GM06990 (cell line): ENCODE measurements at places on chromosomes 2 and 18.

- no peak for DNase-seq
These were observed 69.1 kb downstream of the TACR1 start for GRCh38 chr2:75130171-75130570.

DNA sequence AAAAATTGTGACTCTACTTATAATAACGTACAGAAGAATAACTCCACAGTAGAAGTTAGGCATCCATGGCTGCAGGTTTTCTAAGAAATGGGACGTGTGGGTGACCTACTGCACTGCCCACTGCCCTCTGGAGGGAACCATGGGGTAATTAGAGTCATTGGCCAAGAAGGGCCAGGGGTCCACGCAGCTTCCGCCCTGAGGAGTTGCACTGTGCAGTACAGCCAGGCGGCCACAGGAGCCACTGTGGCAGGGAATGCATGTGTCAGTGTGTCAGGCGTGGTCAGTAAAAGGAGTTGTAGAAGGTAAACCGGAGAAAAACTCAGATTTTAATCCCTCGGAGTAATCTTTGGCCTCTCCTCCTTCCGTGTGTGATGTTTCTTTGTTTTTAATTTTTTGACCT lies 24.8 kb downstream of the NCK2 start:
- no peak for DNase-seq

DNA sequence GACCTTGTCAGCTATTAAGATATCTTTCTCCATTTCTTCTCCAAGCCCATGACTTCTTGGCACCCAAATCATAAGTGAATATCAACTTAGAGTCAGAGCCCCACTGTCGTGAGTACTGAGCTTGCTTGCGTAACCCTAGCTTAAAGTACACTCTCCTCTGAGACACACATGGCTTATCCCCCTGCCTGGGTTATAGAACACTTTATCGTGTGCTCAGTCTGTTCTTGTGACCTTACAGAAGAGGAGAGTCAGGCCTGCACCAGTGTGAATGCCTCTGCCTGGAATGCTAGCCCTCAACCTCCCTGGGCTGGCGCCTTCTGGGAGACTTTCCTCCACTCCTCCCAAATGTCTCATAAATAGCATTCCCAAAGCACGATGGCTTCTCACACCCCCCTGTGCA lies 79.3 kb downstream of the CEP192 start:
- no peak for DNase-seq

- no peak for DNase-seq
These were observed 47.8 kb upstream of the FOSL2 start for GRCh38 chr2:28344756-28345373.

- DNase-seq: no peak
These were observed 148.0 kb downstream of the HDAC4 start for GRCh38 chr2:239252801-239253200.

DNA sequence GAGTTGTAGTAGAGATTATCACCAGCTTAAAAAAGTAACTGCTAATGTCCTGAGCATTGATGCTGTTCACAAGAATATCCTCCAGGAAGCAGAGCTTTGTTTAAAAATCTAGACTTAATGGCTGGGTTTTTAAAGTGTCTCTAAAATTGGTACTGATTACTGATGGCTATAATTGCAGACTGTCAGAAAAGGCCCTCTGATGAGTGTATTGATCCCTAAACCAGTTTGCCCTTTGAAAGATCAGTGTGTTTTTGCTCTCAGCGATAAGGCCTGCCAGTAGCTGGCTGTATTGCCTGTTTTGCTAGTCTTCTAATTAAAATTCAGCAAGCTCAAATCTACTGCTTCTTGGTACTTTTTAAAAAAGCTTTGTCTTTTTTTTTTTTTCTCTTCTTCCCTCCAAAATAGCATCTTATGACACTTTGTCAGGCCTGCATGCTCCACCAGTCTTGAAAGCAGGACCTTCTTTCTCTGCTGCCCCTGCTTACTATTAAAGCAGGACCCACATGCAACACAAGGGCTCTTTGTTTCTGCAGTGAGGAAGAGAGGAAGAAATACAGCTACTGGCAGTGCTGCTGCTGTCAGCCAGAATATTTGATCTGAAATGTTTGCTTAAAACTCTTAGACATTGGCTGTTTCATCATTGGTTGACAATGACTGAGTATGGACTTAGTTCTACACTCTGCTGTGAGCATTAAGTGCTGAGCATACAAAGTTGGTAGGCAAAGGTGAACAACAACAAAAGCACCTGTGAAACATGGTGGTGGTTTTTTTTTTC lies 1.8 kb downstream of the SEC11C start:
- no peak for DNase-seq

GRCh38 chr2:21277068-21278056 lies 153.6 kb downstream of the TDRD15 start:
- no peak for DNase-seq

- DNase-seq: no peak
These were observed at the start of gene HOXD1 for GRCh38 chr2:176187899-176188773. HOXD1 (plus strand) TSS chr2:176188668; CDS start chr2:176188802, 134 bp downstream.

DNA sequence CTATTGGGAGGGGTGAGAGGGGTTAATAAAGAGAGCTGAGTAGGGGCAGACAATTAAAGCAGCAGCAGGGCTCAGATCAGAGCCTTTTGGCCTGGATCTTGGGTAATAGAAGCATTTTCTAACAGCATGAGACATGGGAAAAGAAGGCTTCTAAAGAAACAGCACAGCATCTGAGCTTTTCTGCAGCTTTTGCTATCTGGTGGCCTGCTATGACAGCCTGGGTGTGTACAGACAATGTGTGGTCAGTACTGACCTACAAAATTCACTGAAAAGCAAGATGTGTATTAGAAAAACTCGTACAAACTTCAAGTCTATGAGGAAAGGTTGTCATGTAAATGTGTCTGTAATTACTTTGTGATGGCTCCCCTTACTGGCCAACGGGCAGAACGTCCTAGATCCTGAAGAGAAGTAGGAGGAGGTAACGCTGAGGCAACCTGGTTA lies 95.6 kb downstream of the GALNT3 start:
- no peak for DNase-seq

GRCh38 chr2:158717366-158718195 lies 77.5 kb upstream of the DAPL1 start:
- DNase-seq: no peak

DNA sequence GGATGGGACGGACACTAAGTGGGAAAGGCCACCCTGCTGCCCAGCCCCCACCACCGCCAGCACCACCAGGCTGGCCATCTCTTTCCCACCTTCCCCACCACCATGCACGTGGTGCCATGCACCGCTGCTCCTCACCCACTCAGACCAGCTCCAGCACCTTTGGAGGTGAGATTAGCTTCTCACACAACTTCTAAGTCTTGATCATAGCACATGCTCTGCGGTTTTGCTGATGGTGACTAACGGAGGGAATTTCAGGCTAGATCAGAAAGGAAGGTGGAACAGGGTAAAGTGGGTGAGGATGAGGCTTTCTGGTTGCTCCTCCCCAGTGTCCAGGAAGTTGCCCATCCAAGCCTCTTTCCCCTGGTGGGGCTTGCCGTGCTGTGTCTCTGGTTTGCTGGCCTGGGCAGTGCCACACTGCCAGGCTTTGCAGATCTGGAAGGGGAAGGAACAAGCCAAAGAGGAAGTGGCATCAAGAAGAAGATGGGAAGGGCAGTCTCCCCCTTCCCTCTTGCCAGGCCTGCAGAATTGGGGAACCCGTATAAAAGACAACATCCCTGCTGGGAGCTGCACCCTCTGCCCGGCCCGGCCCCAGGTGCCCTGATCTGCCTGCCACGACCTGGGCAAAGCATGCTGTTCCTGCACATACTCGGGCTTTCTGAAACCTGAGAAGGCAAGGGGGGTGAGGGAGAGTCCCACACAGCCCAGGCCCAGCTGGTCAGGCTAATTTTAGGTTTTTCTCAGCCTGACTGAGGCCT lies 44.3 kb upstream of the CAB39 start:
- peak; percentile 82 for DNase-seq

- no peak for DNase-seq
These were observed 23.8 kb upstream of the SNTG2 start for GRCh38 chr2:926896-927295.

- no peak for DNase-seq
These were observed 10.3 kb downstream of the PECR start for GRCh38 chr2:216071111-216071851.

DNA sequence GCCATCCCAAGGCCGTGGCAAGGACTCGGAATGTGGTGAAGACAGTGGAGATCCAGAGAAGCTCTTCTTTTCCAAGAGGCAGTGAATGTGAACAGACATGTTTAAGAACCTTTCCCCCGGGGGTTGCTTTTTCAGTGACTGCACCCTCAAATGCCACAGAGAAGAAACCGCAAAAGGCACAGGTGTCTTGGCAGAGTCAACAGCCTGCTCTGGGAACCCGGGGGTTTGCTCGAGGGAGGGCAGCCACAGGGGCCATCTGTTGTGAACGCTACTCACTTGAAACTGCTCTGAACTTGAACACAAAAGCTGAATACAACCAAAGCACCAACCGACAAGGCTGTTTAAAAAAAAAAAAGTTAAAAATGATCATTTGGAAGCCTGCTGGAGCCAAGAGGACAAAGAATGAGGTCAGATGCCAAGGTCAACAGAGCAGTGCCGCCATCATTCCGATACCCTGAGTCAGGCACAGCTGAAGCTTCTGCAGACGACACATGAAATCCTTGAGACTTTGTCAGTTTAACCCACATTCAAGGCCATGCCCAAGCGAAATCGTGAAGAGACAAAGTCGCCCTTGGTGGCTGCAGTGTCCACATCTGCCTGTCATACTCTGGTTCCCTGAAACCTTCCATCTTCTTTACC lies 47.4 kb downstream of the PSMG2 start:
- DNase-seq: peak; percentile 49

GRCh38 chr18:44823782-44824181 lies 143.1 kb downstream of the SETBP1 start:
- DNase-seq: no peak

GRCh38 chr2:217732992-217733391 lies 269.8 kb downstream of the TNS1 start:
- no peak for DNase-seq

DNA sequence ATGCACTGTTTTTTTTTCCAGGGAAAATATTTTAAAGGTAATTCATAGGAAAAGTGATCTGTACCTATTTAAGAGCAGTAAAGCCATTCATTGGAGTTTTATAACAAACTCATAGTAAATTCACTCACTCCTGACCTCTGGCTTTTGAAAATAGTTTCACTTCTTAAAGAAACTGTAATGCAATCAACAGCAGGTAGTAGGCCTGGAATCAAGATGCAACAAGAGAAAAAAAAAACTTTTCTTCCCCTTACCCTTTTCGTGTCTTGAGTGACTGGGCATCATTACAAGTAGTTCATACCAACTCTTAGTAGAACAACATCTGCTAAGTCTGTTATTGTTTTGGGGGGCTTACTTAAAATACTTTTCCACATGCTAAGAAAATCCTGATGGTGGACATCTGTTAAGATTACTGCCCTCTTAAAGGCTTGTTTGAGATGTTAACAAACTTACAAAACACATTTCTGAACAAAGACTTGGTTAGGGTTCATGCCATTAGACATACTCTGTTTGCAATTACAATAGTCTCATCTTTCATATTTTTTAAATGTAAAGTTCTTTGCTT lies 164.1 kb upstream of the FOSL2 start:
- DNase-seq: no peak

DNA sequence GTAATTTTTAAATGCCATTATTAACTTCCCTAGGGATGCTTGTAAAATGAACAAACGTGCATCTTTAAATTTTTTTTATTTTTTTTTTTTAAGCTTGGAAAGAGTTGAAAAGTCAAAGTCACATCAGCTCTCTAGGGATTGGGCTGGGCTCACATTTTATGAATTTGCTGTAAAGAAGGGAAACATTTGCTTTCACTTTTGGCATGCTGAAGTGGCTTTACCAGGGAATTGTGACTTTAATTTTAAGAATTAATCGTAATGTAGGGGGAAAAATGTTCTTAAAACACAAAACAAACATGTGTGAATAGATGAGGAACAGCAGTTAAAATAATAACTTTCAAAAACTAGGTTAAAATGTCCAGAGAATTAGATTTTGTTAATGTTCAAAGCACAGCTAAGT lies 123.0 kb downstream of the AGAP1 start:
- DNase-seq: no peak

GRCh38 chr2:147433822-147434221 lies 411.0 kb upstream of the ACVR2A start:
- no peak for DNase-seq

DNA sequence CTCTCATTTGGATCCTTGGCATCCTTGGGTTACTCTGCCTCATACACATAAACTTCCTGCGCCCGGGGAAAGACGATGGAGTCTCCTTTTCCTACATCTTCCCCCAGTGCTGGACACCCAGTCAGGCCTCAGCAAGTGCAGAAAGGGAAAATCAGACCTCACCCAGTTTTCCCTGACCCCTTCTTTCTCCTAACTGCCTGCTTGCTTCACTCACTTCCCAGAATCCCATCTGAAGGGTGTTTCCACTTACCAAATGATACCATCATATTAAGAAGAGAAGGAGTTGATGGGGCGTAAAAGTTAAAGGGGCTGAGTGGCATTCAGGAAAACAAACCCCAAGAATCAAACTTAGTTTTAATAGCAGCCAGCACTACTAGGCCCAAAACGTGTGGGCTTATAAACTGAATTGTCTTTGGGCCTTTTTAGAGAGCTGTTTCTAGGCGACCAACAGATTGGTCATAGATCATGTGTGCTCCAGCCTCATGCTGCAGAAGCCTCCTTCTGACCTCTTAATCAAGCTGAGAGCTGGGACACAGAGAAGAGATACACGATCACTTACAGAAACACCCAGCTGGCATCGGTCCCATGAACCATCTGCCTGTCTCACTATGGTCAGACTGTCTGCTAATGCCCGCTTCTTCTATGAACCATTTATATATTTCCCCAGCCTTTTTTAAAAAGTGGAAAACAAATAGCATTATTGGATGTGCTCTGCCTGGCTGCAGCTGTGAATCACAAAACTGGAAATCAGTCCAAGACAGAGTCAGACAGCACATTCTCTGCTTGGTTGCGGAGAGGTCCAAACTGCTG lies 165.7 kb upstream of the SLC14A2 start:
- DNase-seq: no peak

DNA sequence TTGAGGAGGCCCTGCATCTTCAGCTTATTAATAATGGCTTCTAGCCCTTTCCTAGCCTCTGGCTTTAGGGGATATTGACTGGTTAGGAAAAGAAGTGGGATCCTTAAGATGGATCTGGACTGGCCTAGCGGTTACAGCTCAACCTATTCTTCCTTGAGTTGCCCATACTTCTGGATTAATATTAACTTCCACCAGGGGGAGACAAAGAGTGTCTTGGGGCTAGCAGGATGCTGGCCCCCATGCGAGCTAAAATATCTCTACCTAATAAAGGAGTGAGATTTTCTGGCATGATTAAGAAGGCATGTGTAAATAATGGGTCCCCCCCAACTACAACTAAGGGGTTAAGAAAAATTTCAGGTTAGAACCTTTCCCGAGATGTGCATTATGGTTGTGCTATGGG lies 23.2 kb upstream of the PLA2R1 start:
- no peak for DNase-seq

- no peak for DNase-seq
These were observed 775.3 kb upstream of the POU3F3 start for GRCh38 chr2:104078431-104079157.

- DNase-seq: no peak
These were observed 20.9 kb upstream of the PPP1CB start for GRCh38 chr2:28730641-28731146.
